ENCODE measurements at places on chromosomes 5 and 9.

GRCh38 chr5:78467752-78468357 lies 107.4 kb downstream of the SCAMP1 start:
- no peak for DNase-seq

DNA sequence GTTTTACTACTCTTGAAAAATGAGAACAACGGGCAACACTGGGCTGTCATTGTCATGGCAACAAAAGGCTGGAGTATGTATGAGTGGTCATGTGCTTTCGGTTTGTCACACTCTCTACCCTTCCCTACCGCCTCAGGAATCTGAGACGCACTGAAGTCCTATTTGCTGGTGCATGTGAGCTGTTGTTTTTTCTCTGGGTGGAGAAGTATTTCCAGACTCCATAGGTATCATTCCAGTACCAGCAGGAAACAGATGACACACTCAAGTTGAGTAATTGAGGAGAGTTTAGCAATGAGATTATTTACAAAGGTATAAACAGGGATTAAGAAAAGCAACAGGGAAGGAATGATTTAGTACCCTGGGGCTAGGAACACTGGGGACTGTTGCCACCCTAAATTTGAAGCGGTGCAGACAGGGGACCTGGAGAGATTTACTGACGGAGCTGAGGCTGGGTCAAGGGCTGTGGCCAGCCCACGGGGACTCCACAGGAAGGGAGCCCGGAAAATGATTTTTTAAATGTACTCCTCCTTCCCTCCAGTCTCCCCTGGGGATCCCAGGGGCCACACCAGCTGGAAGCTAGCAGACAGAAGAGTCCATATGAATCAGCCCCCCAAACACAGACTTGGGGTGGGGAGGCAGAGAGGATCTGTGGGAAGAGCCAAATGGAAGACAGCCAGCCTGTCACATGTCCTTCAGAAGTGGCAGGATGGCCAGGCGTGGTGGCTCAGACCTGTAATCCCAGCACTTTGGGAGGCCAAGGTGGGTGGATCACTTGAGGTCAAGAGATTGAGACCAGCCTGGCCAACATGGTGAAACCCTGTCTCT lies 13.2 kb upstream of the ZBTB43 start:
- DNase-seq, result no peak

DNA sequence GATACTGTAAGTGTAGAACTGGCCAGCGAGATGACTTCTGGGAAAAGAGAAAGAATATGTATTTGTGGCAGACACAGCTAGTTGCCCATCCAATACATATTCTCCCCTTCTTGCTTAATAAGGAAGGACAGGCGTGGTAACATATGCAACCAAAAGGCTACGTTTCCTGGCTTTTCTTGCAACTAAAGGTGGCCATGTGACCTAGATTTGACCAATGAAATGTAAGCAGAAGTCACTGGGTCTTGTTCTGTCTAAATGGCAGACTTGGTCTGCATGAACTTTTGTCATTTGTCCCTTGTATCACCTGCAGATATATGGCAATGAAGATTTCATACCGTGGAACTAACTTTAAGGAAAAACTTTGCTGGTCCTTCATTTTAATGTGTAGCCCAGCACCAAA lies 183.8 kb downstream of the CDH12 start:
- no peak for DNase-seq

- no peak for DNase-seq
Observed at GRCh38 chr5:141094481-141095262, at the start of gene PCDHB2. PCDHB2 (plus strand) TSS chr5:141094615; CDS start chr5:141094791, 176 bp downstream.

DNA sequence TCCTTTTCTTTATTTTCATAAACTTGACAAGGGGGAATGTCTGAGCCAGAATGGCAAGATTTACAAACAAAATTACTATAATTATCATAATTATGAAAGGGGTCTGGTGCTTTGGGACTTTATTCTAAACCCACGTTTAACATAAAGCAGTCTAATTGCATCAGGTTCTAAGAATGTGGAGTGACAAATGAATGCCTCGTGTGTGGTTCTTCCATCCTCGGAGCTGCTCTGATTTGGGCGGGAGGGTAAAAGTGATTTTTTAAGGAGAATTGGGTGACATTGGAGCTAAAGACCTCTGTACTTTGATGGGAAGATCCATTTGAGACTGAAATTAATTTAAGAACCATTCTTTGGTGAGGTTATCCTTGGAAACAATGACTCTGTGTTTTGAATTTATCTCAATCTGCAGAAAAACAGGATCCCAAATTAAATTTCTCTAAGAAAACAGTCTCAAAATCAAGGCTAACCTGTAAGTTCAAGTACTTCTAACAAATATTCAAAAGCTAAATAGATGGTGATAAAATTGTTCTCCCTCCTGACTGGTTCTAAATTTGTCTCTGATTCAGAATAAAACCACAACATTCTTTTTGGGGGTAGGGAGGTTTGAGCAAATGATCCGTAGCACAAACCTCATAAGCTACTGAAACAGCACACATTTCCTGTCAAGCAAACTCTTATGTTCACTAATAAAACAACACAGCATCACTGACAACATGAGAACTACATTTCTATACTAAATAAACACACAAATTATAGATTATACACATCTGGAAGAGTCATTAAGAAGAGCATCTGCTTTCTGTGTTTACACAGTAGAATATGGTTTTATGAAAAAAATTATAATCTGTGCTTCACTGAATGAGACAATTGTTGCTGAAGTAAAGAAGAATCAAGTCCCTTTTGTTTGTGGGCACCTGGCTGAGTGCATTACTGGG lies 85.5 kb downstream of the DCP2 start:
- DNase-seq, result no peak

DNA sequence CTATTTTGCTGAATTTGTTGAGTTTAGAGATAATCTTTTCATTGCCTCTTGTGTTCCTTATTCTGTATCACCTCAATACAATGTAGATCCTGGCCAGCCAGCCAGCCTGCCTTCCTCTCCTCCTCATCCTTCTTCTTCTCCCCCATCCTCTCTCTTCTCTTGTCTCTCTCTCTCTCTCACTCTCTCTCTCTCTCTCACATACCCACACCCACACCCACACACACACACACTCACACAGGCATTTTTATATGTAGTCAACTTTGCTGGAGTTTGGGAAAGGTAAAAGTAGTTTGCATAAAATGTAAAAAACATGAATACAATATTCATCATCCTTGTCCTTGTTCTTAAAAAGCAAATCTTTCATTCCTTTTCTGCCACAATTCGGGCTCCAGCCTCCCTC lies 60.5 kb downstream of the ZFAND5 start:
- DNase-seq, result no peak

- no peak for DNase-seq
Observed at GRCh38 chr9:278651-279050, 64.0 kb downstream of the DOCK8 start.

DNA sequence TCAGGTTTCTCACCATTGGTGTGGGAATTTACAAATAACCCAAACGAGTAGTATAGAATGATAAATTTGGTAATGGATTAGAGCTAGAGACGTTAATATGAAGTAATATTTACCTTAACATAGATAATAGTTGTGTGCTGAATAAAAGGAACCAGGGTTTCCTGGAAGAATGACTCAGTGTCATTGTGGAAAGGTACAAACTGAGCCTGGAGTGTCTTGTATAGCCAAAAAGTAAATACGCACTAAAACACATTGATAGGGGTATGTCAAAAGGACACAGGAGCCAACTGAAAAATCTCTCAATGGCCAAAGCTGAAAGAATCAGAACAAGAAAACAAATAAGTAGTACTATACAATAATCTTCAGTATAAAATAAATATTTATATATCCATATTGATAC lies 363.5 kb downstream of the SLCO4C1 start:
- no peak for DNase-seq

DNA sequence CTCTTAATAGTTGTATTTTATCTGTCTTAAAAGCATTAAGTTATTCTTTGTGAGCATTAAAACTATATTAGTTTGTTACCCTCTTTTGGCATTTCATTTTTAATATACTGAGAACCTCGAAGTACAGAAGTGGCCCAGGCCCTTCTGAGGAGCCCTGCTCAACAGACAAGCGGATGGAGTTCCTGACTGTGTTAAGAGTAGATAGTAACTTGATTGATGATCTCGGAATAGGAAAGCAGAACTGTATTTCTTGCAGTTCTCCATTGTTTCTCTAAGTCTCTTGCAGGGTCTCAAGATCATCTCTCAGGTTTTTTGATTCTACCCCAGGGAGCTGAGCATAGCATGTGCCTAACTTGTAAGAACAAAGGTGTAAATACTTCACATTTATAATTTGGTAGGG lies 139.6 kb downstream of the SMARCA2 start:
- DNase-seq, result no peak

- DNase-seq, result no peak
Observed at GRCh38 chr9:4833781-4834560, 41.2 kb downstream of the RCL1 start.

DNA sequence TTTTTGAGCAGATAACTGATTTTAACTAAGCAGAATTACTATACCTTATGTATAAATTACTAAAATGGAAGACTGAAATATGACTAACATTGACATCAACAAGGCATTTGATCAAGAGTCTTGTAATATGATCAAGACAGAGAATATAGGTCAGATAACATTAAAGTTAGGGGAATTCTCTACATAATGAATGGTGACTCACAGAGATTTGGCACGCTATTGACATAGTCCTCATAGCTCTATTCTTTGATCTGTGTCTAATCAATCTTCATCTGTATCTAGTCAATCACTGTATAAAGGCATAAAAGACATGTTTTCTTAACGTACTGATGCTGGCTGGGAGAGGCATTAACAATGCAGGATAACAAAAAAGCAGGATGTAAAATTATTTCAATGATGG lies 17.4 kb downstream of the ABITRAM start:
- DNase-seq, result no peak

DNA sequence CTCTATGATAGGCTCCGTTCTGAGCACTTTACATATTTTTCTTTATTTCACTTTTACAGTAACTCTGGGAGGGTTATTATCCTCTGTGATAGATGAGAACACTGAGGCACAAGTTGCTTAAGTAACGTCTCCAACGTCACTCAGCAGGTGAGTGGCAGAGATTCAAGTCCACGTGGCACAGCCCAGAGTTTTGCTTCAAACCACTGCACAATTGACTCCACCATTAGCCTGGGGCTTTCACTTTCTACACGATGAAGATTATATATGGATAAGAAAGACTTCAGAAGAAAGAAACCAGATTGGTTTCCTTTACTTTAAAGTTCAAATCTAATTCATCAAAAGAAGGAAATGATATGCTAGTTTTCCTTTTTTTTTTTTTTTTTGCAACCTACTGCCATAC lies 245.9 kb downstream of the SYK start:
- no peak for DNase-seq

DNA sequence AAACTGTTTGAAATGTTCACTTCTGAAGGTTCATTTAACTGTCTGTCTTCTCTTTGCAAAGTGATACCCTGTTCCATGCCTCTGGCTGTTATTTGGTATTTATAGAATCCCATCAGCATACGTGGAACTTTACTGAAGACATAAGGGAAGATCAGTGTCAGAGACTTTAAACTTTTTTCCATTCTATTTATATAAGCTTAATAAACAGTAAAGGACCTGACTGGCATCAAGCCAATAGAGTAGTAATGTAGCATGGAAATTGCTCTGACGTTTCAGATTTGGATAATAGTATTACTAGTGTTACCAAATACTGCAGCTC lies 94.9 kb upstream of the MINAR2 start:
- no peak for DNase-seq

- DNase-seq, result no peak
Observed at GRCh38 chr5:60673334-60673733, 26.6 kb downstream of the DEPDC1B start.

GRCh38 chr9:131084661-131085369 lies 11.5 kb upstream of the AIF1L start:
- DNase-seq, result no peak

DNA sequence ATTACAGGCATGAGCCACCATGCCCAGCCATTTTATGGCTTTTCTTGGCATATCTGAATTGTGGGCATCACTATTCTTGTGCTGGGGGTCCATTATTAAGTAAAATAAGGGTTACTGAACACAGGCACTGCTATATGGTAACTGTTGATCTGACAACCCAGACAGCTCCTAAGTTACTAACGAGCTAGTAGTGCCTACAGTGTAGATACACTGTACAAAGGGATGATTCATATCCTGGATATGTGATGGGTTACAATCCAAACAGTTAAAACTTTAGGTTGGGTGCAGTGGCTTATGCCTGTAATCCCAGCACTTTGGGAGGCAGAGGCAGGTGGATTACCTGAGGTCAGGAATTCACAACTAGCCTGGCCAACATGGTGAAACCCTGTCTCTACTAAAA lies 4.3 kb downstream of the CD14 start:
- no peak for DNase-seq

GRCh38 chr9:93130861-93131481 lies 3.1 kb downstream of the NINJ1 start:
- no peak for DNase-seq

DNA sequence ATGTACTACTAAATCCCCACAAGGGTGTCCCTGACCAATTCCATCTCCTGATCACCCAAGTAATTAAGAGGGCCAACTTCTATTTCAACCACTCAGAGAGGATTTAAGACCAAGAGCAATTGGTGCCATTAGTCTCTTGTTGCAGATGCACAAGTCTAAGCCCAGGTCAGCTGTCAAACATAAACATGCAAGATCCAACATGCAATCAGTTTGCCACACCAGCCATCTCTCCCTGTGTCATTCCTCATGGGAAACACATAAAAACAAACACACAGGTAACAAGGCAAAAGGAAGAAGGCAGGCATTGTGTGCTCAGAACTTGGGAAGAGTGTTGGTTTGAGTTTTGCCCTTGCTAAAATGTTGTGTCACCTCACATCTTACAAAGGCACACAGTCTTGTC lies 139.2 kb downstream of the SPOCK1 start:
- DNase-seq, result no peak

- no peak for DNase-seq
Observed at GRCh38 chr9:116688806-116689485, 1.8 kb downstream of the TRIM32 start.

- no peak for DNase-seq
Observed at GRCh38 chr5:166788050-166788449, 1503.4 kb upstream of the WWC1 start.

DNA sequence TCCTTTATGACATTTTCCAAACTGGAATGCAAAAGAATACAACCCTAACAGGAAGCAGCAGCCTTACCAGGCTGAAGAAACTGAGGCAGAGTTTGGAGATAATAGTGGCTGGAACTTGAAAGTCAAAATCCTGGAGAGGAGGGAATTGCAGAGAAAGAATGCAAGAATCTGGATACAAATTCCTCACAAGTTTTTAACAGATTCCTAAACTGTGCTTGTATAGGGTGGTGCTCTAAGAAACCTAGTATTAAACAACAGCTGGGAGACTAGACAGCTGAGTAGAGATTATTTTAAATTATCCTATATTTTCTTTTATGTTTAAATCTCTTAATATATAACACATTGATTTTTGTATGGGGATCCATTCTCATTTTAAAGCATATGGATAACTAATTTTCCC lies 30.7 kb downstream of the INVS start:
- DNase-seq, result no peak

DNA sequence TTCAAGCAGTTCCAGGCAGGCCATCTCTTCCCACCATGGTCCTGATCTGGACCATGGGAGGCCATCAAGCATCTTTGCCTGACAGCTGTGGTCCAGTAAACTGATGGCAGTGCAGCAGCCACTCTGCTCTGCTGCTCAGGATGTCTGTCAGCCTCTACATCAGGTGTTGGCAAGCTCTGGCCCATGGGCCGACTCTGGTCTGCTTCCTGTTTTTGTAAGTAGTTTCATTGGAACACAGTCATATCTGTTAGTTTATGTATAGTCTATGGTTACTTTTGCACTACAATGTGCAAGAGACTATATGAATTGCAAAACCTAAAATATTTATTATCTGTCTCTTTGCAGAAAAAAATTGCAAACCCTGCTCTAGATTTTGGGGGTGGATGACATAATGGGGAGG lies 225.0 kb downstream of the KCTD16 start:
- DNase-seq, result no peak

GRCh38 chr9:129854588-129855110 lies 19.4 kb downstream of the USP20 start:
- no peak for DNase-seq
